ENCODE measurements at places on chromosomes 4 and X. TPM values are rescaled to one million over a fixed set of nuclear protein-coding genes. Genes with fewer than 3 reads are reported as not detected.

TMEM150C gene
- 19.2 TPM for total RNA-seq

CRMP1 gene
- 115 TPM for total RNA-seq

SLC6A14 gene
- not detected for total RNA-seq

CDS1 gene
- total RNA-seq: 24.0 TPM

IL13RA2 gene
- 0.83 TPM for total RNA-seq

TNIP2 gene
- 11.8 TPM for total RNA-seq

FABP2 gene
- not detected for total RNA-seq

SERPINA7 gene
- total RNA-seq: not detected

DNA sequence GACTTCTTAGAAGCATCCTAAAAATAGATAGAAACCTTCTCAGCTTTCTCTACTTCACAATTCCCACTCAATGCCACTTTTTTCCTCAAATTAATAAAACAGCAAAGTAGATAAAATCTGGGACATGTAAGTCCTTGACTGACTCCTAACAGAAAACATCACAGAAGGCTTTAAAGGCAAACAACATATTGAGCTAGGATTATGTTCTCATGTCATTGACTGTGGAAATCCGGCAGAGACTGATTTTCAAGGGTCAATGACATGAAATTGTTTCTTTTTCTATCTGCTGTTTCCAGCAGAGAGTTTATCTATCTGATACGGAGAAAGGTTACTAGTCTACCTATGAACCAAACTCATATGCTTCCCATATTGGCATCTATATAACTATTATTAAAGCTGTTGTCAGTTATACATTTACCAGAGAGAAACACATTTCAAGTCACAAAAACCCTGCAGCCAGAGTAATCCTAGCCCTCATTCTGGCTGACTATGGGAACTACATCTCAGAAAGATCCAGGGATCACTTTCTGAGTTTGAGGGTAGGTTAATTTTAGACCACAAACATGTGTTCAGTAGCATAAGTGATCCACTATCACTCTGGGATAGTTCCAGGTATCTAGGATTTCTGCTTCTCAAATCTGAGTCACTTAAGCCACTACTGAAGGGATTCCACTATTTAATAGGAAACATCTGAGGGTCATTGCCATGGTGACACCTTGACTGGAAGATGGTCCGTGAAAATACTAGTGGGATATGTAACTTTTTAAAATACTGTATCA lies 147.6 kb downstream of the PPP3CA start:
- no peak for DNase-seq

DNA sequence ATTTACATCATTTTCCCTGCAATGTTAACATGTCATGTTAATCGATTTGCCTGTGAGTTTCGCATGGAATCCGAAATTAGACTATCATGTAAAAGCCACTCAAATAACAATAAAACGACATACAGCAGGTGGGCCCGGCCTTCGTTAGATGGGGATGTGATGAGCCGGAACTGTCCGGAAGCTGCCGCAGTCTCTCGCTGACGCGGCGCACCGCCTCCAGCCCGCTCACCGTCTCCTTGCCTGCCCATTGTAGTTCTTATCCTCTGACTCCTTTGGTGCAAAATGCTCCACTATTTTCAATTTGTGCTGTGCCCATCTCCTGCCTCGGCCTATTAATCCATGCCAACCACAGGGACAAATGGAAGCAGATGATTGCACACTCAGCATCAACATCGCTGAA lies 877.5 kb upstream of the TENM3 start:
- DNase-seq: no peak

DNA sequence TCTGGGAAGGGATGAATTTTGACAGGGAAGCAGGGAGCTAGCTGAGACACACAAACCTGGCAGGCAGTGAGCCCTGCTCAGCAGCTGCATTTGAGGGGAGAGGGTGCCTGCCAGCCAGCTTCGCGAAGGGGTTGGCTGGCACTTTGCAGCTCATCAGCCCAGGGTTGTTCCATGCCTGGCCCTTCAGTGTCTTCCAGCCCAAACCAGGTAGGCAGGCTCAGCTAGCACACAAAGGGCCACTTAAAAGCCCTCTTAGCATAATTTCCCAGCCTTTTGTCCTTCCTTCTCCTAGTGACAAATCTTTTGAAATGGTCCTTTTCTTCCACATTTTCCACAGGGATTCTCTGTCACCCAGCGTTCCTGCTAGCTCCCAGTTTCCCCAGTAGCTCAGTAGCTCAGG lies 4.3 kb upstream of the FRMPD3 start:
- DNase-seq: no peak

GRCh38 chrX:107559506-107559905 lies 68.8 kb upstream of the PRPS1 start:
- DNase-seq: no peak

- DNase-seq: no peak
These were observed 11.7 kb upstream of the BCOR start for GRCh38 chrX:40109288-40110008.

CDX4 gene
- total RNA-seq: not detected

DNA sequence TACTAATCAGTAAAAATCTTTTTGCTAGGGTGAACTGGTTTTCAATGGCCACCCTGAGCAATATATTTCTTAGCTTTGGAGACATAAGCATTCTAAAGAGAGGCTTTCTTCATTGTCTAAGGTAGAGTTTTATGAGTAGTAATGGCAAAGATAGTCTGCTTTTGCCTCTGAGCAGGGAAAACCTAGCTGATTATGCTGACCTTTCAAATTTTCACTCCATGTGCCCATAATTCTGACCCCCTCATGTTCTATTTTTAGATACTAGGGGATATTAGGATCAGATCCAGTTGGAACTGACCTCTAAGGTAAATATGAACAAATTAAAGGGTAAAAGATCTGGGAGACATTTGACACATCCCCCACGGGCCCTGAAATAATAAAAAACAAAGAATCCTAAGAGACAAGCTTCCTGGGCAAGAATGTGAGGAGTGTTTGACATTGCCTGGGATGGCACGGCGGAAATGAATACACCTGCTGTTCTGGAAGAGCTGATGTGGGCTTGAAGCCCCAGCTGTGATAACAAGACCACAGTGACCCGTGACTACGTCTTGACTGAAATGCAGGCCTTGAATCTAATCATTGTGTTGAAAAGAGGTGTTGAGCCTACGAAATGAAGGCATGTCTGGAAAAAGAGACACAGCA lies 392.1 kb upstream of the FRG1 start:
- no peak for DNase-seq

LGI2 gene
- total RNA-seq: 6.2 TPM

DNA sequence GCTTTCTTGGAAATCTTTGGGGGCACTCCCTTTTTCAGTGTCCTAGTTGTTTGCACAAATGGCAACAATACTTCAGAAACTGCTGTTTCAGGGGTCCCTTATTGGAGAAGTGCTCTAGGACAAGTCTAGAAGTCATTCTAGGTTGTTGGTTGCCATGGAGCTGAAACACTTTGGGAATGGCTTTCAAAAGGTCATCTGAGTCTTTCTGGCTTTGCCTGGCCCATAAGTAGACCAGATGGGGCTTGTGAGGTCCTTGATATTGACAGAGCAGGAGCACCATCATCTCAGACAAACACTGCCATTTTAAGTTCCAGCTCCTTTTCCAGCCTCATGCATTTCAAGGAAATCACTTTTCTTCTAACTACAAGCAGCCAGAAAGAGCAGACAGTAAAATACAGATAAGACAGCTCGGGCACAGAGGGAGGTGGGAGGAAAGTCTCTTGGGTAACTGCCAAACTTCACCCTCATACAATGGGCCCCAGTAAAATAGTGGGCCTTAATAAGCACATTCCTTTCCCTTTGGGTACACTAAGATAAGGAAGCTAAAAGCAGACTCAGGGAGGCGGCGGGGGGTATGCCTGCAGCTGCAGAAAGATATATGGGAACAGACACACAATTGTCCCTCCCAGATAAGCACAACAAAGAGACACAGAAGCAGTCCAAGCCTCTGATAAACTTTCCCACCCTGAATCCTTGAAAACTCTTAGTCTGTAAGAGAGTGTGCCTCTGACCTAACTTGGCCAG lies 8.5 kb upstream of the NXF3 start:
- DNase-seq: no peak

EGF gene
- total RNA-seq: 5.6 TPM

- no peak for DNase-seq
These were observed 48.1 kb downstream of the RPGR start for GRCh38 chrX:38279188-38279587.

PABPC4L gene
- total RNA-seq: 0.11 TPM

GRCh38 chrX:47523713-47524166 lies 37.3 kb upstream of the ARAF start:
- DNase-seq: no peak

DNA sequence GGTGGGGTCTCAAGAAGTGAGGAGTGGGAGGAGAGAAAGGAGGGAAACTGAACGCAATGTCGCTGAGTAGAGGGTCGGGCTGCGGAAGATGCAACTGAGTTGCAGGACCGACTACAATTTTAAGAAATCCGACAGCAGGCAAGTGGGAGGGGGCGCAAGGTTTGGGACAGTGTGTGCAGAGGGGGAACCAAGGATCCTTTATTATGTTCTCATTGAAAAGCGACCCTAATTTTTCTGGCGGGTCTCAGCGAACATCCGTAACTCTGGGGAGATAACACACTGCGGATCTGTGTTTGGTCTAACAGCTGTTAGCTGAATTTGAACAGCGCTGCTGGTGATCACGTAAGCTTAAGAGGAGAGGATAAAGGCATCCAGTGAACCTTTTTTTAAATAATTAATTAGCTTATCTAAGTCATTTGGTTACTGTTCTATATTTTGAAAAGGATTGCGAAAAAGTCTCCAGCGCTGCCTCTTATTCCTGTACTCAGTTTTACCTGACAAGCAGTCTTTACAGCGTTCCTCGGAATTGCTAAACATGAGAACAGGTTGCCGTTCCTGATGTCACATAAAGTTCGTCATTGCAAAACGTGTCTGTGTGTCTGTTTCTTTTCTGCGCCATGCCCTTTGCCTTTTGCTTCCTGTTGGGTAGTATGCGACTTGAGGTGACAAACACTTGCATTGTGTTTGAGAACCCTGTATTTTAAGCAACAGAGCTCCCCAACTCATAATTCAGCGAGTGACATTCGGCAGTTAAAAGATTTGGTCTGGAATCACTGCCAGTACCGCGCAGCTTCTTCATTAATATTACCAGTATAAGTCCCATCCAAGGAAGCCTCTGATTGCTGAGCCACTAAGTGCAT lies 1.3 kb downstream of the HTR2C start:
- no peak for DNase-seq

- DNase-seq: no peak
These were observed 287.9 kb upstream of the NOCT start for GRCh38 chr4:138727731-138728130.

TMPRSS11B gene
- total RNA-seq: not detected

EVC2 gene
- total RNA-seq: 0.95 TPM

- no peak for DNase-seq
These were observed 1.6 kb downstream of the HTRA3 start for GRCh38 chr4:8270912-8271815.

DNA sequence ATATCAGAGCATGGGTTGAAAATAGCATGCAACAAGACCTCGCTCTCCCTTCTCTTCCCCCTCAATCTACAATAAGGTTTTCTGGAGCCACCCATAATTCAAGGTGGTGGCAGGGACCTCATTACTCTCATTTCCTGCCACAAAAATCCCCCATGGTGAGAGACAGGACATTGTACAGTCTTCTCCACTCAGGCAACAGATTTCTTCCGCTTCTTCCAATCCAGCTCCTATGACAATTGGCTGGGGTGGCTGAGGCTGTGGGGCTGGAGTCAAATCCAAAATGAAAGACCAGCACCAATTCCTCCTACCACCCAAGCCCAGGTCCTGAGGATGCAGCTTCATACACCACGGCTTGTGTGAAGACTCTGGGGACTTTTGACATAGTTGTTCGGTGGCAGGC lies 40.3 kb upstream of the NKRF start:
- no peak for DNase-seq

SPANXA1 gene
- not detected for total RNA-seq

GRCh38 chr4:37892641-37893040 lies 1.8 kb downstream of the TBC1D1 start:
- no peak for DNase-seq

JCHAIN gene
- total RNA-seq: not detected

TEX11 gene
- total RNA-seq: not detected

GLOD5 gene
- not detected for total RNA-seq

DNA sequence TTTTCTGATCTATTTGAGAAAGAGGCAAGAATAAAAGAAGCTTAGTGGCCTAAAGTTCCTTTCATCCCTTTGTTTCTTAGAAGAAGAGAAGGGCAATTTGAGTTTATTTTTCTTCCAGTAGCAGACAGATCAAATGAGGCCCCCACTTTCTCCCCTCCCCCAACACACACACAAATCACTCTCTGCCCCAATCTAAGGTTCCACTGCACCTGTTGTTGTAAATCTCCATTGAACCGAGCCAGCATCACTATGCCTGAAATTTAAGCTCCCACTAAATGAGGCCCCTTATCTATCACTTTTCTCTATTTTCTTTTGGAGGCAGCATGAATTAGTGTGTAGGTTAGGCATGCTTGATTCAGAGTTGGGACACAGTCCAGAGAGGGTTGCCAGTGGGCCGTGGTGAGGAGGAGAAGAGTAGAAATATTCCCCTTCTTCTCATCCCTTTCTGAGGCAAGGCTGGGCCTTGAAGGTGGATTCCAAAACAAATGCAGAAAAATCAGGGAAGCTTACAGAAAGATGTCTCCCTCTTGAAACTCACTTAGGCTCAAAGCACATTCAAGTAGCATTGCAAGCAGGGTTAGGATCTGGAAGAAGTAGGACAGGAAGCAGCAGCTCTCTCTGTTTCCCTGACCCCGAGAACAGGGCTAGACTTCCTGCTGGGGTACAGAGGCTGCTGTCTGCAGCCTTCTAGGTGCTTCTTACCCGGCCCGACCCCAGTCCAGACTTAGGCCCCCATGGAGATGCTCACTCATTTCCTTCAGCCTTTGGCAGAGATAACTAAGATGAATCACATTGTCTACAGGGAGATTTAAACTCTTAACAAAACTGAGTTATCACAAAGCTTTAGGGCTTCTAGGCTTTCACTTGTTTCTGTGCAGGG lies 70.7 kb downstream of the RASL11B start:
- DNase-seq: no peak

SRPX2 gene
- total RNA-seq: 2.6 TPM

DNA sequence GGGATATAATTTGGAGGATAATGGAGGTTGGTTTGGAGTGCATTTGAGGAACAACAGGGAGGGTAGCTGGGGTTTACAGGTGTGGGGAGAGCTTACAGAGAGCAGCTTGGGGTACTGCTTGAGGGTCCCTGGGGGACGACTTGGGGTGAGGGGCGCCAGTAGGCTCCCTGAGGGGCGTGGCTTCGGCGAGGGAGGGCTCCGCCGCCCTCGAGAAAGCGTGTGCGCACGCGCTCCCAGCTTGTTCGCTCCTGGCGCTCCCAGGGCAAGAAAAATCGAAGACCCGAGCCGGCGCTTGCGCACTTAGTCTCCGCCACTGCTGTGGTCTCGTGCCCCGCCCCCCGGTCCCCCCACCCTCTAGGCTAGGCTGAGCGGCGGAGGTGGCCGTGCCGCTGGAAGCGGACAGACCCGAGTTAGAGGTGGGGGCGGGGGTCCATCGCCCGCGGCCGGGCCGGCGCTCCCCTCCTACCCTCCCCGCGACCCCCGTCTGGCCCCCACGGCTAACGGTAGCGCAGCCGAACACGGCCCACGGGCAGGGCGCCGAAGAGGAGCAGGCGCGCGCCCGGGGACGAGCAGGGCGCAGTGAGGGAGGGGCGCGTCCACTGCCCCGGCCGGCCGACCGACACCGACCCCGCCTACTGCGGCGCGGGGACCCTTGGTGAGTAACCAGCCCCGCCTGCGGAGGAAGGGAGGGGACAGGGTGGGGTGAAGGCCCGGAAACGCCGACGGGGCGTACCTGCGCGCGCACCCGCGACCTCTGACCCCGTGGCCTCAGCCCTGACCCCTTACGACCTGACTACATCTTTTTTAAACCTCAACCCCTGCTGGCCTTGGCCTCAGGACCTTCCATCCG lies 5.4 kb upstream of the CCDC120 start:
- no peak for DNase-seq
